ENCODE measurements at places on chromosomes 7 and 10.

GRCh38 chr7:137975768-137976167 is 26.1 kb downstream of the CREB3L2 start:
- no peak for DNase-seq

GRCh38 chr7:128854396-128854795 is 8.3 kb upstream of the ATP6V1F start:
- no peak for DNase-seq

- DNase-seq, result no peak
These were observed 20.5 kb downstream of the MMRN2 start for GRCh38 chr10:86936661-86937501.

DNA sequence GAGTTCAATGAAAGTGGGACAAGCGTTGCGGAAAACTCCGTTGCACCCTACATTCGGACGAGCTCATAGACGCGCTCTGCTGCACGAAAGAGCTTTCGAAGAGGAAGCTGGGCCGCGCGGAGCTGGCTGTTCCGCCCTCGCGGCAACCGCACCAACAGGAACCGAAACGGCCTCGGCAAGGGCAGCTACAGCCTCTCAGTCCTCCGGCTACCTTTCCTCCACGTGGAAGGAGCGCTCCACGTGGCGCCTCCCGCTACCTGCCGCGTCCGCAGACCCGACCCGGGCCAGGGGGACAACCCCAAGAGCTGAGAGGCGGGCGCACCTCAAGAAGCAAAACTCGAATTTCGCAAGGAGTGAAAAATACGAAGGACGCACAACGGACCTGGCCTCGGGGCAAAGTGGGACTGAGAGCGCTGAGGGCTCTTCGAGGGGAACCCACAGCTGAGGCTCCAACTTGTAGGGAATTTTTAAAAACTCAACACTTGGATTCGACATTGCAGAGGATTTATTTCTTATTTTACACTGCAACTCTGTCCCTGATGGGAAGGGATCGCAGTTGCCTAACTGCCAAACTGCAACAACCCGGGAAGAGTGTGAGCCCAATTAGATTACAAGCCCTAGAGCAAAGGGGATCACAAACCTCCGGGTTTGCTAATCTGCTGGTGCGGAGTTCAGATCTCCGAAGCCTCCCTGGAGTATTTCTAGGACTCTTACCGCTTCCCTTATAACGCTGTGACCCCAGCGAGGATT is 1.4 kb downstream of the HPSE2 start:
- DNase-seq, result peak; percentile 89

DNA sequence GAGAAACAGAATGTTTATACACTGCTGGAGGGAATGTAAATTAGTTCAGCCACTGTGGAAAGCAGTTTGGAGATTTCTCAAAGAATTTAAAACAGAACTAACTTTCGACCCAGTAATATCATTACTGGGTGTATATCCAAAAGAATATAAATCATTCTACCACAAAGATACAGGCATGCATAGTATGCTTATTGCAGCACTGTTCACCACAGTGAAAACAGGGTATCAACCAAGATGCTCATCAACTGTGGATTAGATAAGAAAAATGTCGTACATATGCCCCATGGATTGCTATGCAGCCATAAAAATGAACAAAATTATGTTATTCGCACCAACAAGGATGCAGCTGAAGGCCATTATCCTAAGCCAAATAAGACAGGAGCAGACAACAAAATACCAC is 343.1 kb upstream of the KCND2 start:
- DNase-seq, result no peak

- DNase-seq, result no peak
These were observed 388 bp downstream of the CNOT4 start for GRCh38 chr7:135509589-135509838.

- peak; percentile 34 for DNase-seq
These were observed 248.8 kb upstream of the PTN start for GRCh38 chr7:137592232-137592896.

DNA sequence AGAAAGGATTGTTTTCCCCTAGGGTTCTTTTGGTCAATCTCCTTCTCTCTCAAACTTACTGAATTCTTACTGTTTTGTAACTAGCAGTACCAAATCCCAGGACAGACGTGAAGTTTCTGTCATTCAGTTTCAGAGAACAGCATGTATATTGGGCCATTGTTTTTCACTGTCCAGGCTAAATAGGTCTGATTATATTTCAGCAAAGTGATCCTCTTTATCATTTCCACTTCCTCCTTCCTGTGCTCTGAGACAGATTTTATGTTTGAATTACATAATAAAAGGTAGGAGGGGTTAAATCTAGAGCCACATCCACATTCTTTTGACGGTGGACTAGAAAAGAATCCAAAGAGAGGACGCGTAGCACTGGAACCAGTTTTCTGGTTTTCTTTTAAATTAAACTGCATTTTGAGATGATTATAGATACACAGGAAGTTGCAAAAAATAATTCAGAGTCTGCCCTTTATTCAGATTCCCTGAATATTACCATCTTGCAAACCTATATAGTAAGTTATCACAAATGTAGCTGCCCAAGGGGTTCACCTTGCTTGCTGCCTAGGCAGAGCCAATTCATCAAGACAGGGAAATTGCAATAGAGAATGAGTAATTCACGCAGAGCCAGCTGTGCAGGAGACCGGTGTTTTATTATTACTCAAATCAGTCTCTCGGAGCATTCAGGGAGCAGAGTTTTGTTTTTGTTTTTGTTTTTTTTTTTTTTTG is 40.1 kb downstream of the AKR1E2 start:
- no peak for DNase-seq

DNA sequence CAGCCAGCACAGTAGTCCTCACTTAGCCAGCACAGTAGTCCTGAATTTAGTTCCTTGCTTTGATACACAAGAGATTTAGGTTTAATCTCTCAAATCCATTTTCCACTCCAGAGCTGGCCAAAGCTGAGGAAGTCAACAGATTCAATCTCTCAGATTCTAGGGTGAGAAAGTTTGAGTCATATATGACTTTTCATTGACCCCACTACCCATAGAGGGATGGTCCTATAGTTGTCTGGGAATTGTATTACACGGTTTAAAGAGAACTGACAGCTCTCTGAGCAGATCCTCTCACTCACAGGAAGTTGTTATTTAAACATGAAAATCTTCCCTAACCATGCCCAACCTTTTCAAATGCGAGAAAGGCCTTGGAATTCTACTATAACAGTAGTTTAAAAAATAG is 641.8 kb upstream of the SEMA3D start:
- no peak for DNase-seq

GRCh38 chr10:27446091-27446918 is 57.8 kb upstream of the RAB18 start:
- DNase-seq, result peak; percentile 14

DNA sequence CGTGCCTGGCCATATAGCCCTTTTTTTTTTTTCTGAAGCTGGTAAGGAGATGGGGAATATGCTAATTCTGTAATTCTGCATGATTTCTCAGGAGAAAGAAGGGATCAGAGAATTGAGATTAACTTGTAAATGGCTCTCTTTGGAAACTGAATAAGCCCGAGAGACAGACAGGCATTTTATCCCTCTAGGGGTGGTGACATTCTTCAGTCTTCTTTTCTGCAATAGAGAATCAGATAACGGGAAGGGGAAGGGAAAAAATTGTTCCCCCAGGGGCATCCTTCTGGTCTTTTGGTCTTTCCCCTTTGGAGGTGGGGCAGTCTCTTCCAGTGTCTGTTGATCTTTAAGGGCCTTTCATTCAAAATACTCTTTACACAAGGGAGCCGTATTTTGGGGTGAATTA is 34.2 kb downstream of the HK1 start:
- DNase-seq, result no peak

GRCh38 chr7:41190581-41190980 is 512.3 kb downstream of the INHBA start:
- no peak for DNase-seq

GRCh38 chr10:80537086-80537735 is 491 bp upstream of the SH2D4B start:
- DNase-seq, result no peak

- no peak for DNase-seq
These were observed 33.7 kb upstream of the CABCOCO1 start for GRCh38 chr10:61628875-61629513.

DNA sequence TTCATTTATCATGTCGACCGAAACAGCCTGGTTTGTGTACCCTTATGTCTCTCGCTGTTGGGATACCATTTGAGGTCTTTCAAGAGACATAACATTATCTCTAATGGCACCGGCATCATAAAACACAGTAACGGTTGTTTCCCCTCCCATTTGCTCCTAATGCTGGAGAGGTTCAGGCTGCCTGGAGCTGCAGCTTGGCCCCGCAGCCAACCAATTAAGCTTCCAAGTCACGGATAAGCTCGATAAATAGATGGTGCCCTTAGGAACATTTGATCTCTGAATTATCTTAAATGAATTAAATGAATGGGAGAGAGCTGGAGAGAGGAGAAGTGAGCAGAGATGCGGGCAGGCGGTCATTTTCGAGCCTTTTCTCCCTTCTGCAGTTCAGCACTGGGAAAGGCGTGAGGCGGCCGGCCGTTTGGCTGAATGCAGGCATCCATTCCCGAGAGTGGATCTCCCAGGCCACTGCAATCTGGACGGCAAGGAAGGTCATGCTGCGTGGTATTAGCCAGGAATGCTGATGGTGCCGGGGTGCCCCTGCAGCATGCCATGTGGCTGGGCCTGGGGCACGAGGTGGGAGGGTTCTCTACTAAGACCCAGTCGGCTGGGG is 12.6 kb downstream of the CPA4 start:
- DNase-seq, result no peak

GRCh38 chr7:130021105-130021834 is 29.9 kb downstream of the ZC3HC1 start:
- no peak for DNase-seq

DNA sequence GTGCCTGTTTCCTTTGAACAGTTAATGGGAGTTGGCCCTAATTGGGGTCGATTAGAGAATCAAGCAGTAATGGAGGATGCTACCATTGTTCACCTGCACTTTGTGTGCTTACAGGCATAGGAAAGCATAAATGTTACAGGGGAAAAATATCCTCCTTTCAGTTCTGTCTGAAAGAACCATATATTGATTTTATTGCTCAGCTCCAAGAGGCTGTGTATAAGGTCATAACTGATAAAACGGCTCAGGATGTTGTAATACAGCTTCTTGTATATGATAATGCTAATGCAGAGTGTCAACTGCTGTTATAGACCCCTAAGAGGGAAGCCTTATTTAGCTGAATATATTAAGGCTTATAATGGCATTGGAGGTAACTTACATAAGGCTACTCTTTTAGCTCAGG is 32.9 kb upstream of the AKR1C2 start:
- DNase-seq, result no peak

DNA sequence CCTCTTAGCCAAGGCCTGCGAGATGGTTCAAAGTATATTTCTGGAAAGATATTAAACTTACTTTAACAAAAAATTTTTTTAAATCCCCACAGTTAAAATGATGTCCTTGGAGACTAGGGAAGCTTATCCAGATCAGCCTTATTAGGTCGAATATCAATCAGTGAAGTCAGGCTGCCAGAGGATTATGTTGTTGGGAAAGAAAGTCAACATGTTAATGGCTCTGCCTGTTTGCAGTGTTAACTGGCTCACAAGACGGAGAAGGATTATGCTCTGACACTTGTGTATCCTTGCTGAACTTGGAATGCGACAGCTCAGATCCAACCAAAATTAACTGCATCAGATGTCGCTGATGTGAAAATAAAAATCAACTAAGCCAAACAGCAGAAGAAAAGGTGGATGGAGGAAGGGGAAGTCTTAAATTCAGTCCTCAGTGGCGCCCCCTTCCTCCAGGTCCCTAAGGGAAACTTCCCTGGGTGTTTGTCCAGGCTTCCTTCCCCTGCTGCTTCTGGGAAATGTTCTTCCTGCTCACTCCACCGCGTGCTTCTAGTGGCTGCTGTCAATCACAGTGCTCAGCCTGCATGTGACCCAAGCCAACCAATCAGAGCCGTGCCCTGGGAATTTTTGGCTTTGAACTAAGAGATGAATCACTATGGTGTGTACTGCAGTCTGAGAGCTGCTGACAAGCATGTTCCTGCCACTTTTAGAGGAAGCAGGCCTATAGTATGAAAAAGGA is 690.4 kb upstream of the NRP1 start:
- no peak for DNase-seq

- DNase-seq, result no peak
These were observed 77.5 kb downstream of the ARID5B start for GRCh38 chr10:61978965-61979364.

GRCh38 chr10:15836807-15837206 is 23.5 kb downstream of the MINDY3 start:
- no peak for DNase-seq

DNA sequence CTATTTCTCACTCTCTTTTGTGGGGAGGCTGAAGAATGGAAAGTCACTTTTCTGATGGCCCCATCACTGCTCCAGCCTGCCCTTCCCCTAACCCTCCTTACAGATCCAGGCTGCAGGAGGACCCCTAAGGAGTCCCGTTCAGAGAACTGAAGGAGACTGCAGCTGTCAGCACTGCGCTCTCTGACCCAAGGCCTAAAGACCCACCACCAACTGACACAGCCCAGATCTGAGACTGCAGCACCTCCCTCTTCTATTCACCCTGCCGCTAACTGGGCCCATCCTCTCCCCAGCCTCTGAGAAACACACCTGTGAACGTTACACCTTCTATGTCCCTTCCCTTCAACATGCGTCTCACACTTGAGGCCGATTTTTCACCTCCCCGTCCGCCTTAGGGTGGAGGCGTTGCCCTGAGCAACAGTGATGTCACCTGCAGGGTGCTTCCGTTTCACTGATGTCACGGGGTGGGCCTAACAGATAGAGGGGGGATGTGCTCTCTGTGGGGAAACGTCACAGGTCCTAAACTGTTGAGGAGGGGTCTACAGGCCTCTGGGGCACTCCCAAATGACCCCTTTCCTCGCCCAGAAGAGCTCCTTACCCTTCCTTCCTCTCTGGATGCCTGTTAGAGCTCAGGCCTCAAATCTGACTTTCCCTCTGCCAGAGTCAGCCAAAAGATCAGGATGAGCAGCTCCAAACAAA is 5.1 kb downstream of the ITPRIP start:
- DNase-seq, result no peak

- DNase-seq, result no peak
These were observed 38.3 kb upstream of the DLG5 start for GRCh38 chr10:77964811-77965210.

GRCh38 chr7:30468041-30468440 is 10.5 kb downstream of the NOD1 start:
- DNase-seq, result no peak

DNA sequence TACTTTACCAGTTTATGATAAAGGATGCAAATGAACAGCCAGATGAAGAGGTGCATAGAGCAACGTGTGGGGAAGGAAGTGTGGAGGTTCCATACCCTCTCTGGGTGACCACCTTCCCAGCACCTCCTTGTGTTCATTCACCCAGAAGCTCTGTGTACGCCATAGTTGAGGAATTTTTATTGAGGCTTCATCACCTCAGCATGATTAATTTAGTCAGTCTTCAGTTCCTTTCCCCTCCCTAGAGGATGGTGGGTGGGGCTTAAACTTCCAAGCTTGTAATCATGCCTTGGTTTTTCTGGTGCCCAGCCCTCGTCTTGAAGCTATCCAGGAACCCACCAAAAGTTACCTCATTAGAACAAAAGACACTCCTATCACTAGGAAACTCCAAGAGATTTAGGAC is 162.7 kb downstream of the PLCE1 start:
- no peak for DNase-seq

- DNase-seq, result peak; percentile 66
These were observed 32.0 kb upstream of the HABP2 start for GRCh38 chr10:113520690-113521474.

GRCh38 chr7:134014935-134015334 is 112.2 kb upstream of the LRGUK start:
- DNase-seq, result no peak

GRCh38 chr10:69817078-69817581 is 15.4 kb downstream of the COL13A1 start:
- DNase-seq, result no peak

GRCh38 chr10:12628153-12628552 is 278.8 kb downstream of the CAMK1D start:
- DNase-seq, result no peak

Data from GM10248 (cell line).